Thymus (tissue), 14 donors: ENCODE measurements at places on chromosomes 12 and 14. TPM values are rescaled to one million over a fixed set of nuclear protein-coding genes. Genes with fewer than 3 reads are reported as not detected.

DNA sequence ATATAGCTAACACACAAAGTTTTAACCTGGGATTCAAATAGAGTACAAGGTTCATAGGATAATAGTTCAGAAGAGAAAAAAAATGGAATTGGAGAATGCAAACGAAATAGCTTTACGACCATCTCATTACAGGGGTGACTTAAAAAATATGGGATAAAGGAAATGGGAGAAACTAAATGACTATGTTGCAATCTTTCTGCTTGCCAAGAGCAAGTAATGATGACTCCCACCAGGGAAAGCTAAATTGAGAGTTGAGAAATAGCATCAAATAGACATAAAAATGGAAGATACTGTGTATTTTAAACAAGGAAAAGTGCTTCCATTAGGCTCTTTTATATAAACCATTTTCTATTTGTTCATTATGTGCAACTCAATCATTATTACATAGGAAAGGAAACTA is 155.7 kb upstream of the ATXN7L3B start:
- DNase-seq: no peak

DNA sequence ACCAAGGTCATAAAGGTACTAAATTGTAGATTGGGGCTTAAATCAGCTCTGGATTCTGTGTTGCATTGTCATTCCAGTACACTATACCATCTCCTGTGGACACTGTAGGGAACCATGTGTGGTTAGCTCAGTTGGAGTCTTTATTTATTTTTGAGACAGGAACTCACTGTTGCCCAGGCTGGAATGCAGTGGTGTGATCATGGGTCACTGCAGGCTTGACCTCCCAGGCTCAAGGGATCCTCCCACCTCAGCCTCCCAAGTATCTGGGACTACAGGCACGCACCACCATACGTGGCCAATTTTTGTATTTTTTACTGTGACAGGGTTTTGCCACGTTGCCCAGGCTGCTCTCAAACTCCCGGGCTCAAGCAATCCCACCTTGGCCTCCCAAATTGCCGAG is 6.7 kb downstream of the PAPOLA start:
- DNase-seq: no peak

DNA sequence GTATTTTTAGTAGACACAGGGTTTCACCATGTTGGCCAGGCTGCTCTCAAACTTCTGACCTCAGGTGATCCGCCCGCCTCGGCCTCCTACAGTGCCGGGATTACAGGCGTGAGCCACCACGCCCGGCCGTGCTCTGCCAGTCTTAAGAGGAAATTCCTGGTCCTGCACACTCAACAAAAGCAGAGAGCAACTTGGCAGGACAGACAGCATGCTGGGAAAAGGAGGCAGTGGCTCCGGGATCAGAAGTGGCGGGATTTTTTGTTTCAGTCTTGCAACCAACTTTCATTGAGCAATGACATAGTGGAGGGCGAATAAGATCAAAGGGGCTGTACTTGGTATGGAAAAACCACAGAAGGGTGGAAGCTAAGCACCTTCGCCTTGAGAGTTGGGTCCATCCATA is 2.1 kb downstream of the CKAP4 start:
- DNase-seq: no peak

DNA sequence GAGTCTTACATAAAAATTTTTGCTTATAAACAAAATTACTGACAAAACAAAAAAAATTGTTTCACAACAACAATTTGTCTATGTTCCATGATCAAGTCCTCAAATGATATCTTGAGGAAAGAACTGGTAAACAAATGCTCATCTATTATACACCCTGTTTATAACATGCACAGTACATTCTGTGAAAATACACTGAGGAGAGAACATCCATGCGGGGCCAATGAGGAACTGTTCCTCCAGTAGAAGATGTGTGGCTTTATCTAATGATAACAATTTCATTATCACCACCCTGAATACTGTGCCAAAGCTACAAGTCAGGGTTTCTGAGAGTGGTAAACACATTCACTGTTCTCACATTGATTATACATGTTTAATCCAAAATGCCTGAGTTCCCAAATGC is 10.8 kb downstream of the MLH3 start:
- DNase-seq: no peak

- no peak for DNase-seq
Measured at GRCh38 chr14:100446572-100446971, 123.4 kb downstream of the SLC25A47 start.

- DNase-seq: no peak
Measured at GRCh38 chr12:121181181-121181580, 28.7 kb upstream of the P2RX4 start.

DNA sequence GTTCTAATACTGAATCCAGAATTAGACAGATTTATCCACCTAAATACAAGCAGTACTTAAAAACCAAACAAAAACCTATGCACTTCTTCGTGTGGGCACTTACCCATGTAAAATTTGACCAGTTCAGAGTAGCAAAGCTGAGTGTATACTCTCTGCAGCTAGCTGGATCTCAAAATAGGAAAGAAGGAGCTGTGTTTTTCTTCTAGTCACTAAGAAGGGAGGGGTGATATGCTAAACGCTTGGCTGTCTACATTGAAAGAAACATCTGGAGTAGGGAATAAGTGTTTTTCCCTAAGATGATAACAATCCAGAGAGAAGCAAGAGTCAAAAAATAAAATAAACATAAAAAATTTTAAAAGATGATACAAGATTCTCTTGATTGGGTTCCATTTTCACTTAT is 20.0 kb downstream of the RBMS2 start:
- no peak for DNase-seq

DNA sequence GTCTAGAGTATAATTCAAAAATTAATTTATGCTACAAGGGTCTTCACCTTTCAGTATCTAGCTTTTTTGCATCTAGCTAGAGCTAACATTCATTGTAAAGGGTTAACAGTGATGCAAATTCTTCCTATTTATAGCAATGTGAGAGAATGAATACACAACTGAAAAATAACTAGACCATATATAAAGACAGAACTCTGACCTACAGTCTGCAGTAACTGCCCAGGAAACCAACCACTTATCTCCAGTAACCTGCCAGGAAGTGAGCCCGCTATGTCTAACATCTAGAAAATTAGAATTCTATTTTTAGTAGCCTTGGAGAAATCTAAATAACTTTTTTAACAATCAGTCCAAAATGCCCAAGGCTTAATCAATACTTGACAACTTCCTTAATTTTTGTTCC is 1021.9 kb downstream of the LRFN5 start:
- DNase-seq: no peak

- DNase-seq: no peak
Measured at GRCh38 chr14:102821252-102821651, 44.0 kb downstream of the TRAF3 start.

GRCh38 chr12:42484996-42485395 is 104.5 kb downstream of the PRICKLE1 start:
- no peak for DNase-seq

- DNase-seq: no peak
Measured at GRCh38 chr14:87014856-87015255, 978.1 kb downstream of the GALC start.

GRCh38 chr12:71195338-71195896 is 37.6 kb upstream of the TSPAN8 start:
- no peak for DNase-seq

GRCh38 chr14:53368066-53368465 is 214.9 kb upstream of the DDHD1 start:
- no peak for DNase-seq

DNA sequence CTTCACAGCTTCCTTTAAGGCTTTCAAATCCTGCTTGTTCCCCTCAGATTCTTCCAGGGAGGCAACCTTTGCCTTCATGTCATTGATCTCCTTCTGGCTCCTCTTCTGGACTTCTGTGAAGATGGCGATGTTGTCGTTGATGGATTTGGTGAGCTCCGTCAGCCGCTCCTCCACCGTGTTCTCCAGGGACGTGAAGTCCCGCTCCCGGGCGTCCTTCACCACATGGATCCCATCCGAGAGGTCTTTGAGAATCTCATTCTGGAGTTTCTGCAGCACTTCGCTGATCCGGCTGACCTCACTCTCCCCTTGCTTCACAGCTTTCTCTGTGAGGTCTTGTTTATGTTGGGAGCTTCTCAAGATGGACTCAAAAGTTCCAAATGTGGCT is 7.9 kb downstream of the CKAP4 start:
- DNase-seq: no peak

- peak; percentile 65 for DNase-seq
Measured at GRCh38 chr12:111056618-111057521, 136.5 kb upstream of the MYL2 start.

GRCh38 chr14:101905614-101906013 is 58.8 kb upstream of the DYNC1H1 start:
- DNase-seq: no peak

GRCh38 chr12:65667932-65668331 is 156.4 kb upstream of the HMGA2 start:
- no peak for DNase-seq

DNA sequence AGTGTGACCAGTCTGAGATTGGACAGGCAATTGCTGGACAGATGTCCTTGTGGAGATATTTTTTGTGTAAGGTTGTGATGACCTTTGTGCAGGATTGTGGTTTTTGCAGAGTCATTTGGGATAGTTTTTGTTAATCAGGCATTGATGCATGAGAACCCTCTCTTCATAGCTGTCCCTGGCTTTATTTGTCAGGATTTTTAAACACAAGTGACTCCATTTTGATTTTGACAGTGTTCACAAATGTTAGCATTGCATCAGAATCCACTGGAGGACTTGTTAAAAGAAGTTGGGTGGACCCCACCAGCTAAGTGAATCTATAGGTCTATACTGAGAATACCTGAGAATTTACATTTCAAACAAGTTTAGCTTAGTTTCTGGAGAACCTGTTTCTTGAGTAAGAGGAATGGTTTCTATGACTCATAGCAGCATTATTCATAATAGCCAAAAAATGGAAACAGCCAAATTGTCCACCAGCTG is 11.8 kb downstream of the FNTB start:
- no peak for DNase-seq

GRCh38 chr14:61160798-61161197 is 120.3 kb downstream of the TMEM30B start:
- DNase-seq: no peak

GRCh38 chr12:1848745-1849144 is 28.4 kb downstream of the LRTM2 start:
- no peak for DNase-seq

GRCh38 chr12:33944703-33945437 is 77.4 kb upstream of the ALG10 start:
- no peak for DNase-seq

DNA sequence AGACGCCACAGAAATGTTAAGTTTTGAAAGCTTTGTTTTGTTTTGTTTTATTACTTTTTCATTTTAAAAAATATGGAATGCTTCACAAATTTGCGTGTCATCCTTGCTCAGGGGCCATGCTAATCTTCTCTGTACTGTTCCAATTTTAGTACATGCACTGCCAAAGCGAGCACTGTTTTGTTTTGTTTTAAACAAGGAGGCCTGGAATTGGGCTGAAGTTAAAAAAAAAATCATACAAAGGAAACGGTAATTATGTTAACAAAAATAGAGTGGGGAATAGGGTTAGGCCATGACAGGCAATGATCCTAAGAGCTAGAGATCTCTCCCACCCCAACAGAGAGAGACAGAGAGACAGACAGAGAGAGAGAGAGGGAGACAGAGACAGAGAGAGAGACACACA is 57.0 kb downstream of the ZFP36L1 start:
- no peak for DNase-seq

GRCh38 chr12:3055704-3056467 is 21.3 kb upstream of the TSPAN9 start:
- DNase-seq: no peak

- no peak for DNase-seq
Measured at GRCh38 chr12:131589221-131589897, 121.5 kb upstream of the SFSWAP start.

DNA sequence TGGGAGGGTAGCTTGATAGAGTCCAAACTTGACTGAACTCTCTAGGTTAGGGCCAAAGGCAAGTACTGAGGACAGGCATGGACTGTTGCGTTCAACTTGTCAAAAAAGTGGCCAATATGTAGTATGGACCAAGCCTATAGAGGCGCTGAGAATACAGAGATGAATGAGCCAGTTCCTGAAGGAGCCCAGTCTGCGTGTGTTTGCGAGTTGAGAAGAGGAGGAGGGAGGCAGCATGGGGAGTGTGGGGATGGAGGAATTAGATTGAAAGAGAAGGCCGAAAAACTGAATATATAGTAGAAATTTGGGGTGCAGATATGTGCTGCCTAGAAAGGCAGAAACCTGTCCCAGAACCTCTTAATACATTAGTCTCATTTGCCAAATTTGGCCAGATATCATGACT is 412.4 kb downstream of the PCNX1 start:
- no peak for DNase-seq

- DNase-seq: no peak
Measured at GRCh38 chr12:104054681-104055346, 4.8 kb upstream of the GLT8D2 start.

GRCh38 chr12:67573566-67573965 is 75.0 kb upstream of the DYRK2 start:
- DNase-seq: no peak

- no peak for DNase-seq
Measured at GRCh38 chr14:105850853-105851581, 324.6 kb downstream of the TMEM121 start.

- no peak for DNase-seq
Measured at GRCh38 chr12:121145221-121145620, 12.5 kb downstream of the P2RX7 start.

DNA sequence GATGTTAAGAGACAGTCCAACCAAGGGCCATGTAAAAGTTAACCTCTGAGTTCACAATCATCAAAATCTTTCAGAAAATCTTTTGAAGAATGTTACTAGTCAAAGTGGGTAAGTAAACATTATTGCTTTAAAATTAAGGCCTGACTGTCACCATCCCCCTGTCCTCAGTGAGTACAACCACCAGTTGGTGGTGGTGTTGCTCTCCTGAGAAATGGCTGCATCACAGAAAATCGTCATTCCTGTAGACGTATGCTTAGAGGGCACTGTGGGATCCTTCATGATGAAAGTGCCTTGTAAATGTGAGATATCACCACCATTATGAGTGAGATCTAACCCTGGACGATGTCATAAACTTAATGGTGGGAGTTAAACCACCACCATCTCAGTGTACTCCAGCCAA is 451.2 kb downstream of the RPS29 start:
- DNase-seq: no peak

The OTUB2 gene
- polyA plus RNA-seq: 0.27 TPM

The POTEG gene
- polyA plus RNA-seq: 0.02 TPM

The ZNF891 gene
- 1.4 TPM for polyA plus RNA-seq

The DPPA3 gene
- 0.57 TPM for polyA plus RNA-seq

The TMEM233 gene
- polyA plus RNA-seq: 1.7 TPM

The CLEC14A gene
- polyA plus RNA-seq: 15.4 TPM

The SERPINA10 gene
- 0.14 TPM for polyA plus RNA-seq

The BMAL2 gene
- polyA plus RNA-seq: 7.6 TPM

The EPYC gene
- 0.25 TPM for polyA plus RNA-seq

The ASIC1 gene
- polyA plus RNA-seq: 3.6 TPM

The ARHGAP9 gene
- polyA plus RNA-seq: 165 TPM

The MTHFD1 gene
- polyA plus RNA-seq: 18.8 TPM

The CLEC4C gene
- polyA plus RNA-seq: 0.82 TPM

The APPL2 gene
- polyA plus RNA-seq: 32.0 TPM

The OR4E2 gene
- polyA plus RNA-seq: 0.07 TPM

The BCL2L14 gene
- polyA plus RNA-seq: 3.0 TPM

The BHLHE41 gene
- polyA plus RNA-seq: 9.8 TPM

The TMEM30B gene
- 20.0 TPM for polyA plus RNA-seq
